ENCODE measurements at places on chromosomes 13 and 19. TPM values are rescaled to one million over a fixed set of nuclear protein-coding genes. Genes with fewer than 3 reads are reported as not detected.

DNA sequence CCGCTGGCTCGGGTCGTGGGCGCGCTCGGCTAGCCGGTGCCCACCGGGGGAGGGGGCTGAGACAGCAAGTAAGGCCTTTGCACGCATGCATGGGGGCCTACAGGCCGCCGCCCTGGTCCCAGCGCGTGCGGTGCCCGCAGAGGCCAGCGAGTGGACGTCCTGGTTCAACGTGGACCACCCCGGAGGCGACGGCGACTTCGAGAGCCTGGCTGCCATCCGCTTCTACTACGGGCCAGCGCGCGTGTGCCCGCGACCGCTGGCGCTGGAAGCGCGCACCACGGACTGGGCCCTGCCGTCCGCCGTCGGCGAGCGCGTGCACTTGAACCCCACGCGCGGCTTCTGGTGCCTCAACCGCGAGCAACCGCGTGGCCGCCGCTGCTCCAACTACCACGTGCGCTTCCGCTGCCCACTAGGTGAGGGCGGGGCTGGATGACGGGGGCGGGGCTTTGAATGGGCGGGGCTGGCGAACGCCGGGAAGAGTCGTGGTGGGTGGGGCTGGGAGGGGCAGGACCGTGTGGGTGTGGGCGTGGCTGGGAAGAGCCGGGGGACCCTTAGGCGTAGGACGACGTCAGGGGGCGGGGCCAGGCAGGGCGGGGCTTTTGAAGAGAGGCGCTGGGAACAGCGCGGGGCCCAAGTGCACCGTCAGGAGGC, 2.1 kb downstream of the CILP2 start:
- no peak for DNase-seq

B3GNT3 gene
- not detected for total RNA-seq

DENND1C gene
- total RNA-seq, result 2.0 TPM

DNA sequence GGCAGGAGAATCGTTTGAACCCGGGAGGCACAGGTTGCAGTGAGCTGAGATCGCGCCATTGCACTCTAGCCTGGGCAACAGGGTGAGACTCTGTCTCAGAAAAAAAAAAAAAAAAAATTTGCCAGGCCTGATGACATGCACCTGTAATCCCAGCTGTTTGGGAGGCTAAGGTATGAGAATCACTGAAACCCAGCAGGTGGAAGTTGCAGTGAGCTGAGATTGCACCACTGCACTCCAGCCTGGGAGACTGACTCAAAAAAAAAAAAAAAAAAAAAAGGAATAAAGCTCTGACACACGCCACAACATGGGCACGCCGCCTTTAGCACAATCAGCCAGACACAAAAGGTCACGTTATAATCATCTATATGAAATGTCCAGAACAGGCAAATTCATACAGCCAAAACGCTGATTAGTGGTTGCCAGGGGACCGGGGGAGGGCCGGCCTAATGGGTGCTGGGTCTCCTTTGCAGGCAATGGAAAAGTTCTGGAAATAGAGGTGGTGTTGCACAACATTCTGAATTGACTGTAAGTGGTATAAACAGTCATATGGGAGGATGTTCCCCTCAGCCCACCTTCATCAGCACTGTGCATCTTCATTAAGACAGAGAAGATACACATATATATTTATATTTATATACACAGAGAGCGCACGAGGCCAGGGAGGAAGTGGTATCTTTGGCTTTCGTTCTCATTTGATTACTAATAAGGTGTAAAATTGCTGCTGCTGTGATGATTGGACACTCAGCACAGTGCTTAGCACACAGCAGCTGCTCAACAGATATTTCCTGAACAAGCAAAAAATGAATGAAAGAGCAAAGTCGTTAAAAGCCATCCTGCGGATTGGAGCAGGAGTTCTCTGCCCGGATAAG, 3.8 kb downstream of the HSPBP1 start:
- DNase-seq, result no peak

DNA sequence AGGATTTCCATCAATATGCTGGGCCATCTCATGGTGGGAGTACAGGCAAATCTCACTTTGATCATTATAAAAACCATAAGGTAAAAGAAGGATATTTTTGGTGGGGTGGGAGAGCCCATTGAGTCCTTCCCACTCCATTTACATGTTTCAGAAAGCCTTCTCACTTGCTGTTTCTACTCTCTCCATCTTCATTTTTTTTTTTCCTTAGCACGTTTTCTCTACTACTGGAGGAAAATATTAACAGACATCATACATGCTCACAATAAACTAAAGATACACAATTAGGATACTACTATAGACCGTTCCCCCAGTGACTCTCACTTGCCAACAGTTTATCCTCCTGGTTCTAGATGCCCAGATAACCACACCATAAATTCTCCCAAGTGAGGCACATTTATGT, 1.8 kb upstream of the AKAP8 start:
- DNase-seq, result no peak

IL17D gene
- total RNA-seq, result 3.2 TPM

GRCh38 chr13:72864142-72865011, 82.4 kb downstream of the PIBF1 start:
- DNase-seq, result no peak

GRCh38 chr19:55345101-55345817, 5.6 kb downstream of the KMT5C start:
- no peak for DNase-seq

TMEM59L gene
- total RNA-seq, result 2.9 TPM

CEACAM8 gene
- total RNA-seq, result not detected

GRCh38 chr19:1999856-2000515, 15.5 kb downstream of the BTBD2 start:
- DNase-seq, result no peak

IQCN gene
- total RNA-seq, result 1.6 TPM

GRCh38 chr19:57651654-57651996, 17.1 kb upstream of the ZSCAN4 start:
- DNase-seq, result no peak

Measured in sigmoid colon (tissue), 7 donors.